ENCODE measurements at places on chromosomes 1 and 21.
A peak's percentile ranks its signal among the peaks of the same experiment; 100 is the strongest.

DNA sequence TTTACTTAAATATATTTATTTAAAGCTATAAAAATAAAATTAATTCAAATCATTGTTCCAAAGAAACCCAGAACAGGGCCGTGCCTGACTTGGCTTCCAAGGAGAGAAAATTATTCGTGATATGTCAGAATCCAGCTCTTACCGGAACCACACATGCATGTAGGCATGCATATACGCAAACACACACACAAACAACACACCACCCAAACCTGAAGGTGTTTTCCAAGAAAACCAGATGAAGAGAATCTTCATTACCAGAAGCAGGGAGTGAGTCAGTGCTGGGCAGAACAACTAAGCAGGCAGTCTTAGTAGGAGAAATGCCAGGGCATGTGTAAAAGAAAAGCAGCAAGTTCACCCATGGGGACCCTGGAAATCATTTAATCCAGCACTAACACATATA, 432.0 kb upstream of the BEND5 start:
- DNase-seq, result no peak

GRCh38 chr1:13583595-13583965, at the start of gene PDPN:
PDPN (plus strand) TSS chr1:13583832; CDS start chr1:13584034, 202 bp downstream.
- DNase-seq, result no peak

DNA sequence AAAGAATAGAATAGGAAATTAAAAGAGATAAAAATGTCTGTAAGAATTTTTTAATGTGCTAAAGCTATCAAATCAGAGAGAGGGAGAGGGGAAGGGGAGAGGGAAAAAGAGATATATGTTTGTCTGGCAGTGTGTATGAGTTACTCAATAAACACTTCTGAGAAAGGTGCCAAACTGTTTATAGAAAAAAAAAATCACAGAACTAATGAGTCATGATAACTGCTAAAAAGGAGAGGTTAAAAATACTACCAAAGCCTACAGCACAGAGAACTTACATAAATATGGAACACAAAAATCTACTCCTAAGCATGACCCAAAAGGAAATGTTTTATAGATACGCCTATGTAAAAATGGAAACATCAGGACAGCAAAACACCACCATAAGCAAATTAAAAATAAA, 45.4 kb downstream of the SELENOF start:
- no peak for DNase-seq

DNA sequence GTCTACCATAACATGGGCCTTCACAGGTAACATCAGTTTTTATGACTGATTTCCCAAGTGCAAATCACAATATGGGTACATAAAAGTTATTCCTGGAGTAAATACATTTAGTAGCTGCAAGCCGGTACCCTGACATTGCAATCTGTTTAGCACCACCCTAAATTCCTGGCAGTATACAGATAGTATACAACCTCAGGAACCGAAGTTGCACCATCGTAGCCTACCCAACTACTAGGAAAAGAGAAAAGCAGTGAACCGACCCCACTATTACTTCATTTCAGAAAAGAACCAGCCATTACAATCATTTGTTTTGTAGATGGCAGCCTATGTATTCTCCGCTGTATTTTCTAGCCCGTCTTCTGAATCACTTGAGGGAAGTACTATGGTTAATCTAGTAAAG, 1.1 kb downstream of the ADIPOR1 start:
- no peak for DNase-seq

GRCh38 chr1:24319962-24320361, 805 bp downstream of the GRHL3 start:
- no peak for DNase-seq

DNA sequence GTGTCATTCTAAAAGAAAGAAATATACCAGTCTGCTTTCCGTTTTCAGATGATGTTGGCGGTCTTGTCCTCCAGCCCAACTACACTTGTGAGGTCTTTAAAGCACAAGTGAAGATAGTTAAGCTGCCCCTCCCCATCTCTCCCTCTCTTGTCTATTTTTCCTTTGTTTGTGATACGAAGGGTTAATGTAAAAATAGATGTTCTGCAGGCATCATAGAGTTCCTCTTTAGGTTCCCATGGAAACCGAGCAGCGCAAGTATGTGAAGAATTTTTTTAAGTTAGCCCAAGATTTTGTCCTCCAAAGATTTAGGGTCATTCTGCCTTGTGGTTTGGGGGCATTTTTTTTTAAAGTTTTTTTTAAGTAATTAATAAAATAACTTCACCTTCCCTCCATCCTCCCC, 232.4 kb upstream of the AJAP1 start:
- no peak for DNase-seq

GRCh38 chr1:53328541-53329499, 950 bp upstream of the LRP8 start:
- peak; percentile 13 for DNase-seq

- DNase-seq, result peak; percentile 83
These were observed 25.1 kb downstream of the POFUT2 start for GRCh38 chr21:45262616-45263015.

DNA sequence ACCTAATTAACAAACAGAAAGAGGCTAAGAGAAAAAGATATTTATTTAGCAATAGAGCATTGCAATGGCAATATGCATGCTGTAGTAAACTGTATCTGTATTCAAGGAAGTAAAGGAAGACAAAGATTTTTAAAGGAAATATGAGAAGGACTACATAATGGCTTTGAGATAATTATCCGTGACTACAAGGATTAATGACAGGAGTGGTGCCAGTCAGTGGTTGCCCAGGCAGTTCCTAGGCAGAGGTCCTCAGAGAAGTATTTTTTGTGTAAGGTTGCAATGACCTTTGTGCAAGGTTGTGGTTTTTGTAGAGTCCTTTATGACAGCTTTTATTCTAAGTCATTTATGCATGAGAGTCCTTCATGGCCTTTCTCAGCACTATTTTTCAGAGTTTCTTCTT, 711.1 kb upstream of the CHRM3 start:
- no peak for DNase-seq

- peak; percentile 95 for DNase-seq
These were observed 22.6 kb downstream of the ETNK2 start for GRCh38 chr1:204128964-204129896.

DNA sequence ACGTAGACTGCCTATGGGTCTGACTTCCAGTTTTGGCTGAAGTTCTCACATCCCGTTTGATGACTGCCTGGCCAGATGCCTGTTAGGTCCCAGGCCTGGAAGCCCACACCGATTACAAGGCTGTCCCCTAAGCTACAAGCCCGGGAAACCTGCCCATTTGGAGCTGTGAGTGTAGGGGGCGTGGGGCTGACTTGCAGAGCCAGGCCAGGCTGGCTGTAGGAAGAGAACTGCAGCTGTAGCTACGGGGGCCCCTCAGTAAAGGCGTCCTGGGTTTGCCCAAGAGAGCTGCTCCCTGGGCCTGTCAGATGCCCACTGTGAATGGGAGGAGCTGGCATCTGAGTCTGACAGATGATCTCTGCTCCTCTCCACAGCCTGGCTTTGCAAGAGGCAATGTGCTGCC, 199.7 kb downstream of the CAMTA1 start:
- no peak for DNase-seq

GRCh38 chr21:44303490-44303981, 3.7 kb downstream of the PFKL start:
- DNase-seq, result peak; percentile 64
